ENCODE measurements at places on chromosomes 5 and 9.

- no peak for DNase-seq
Measured at GRCh38 chr5:105617436-105618215, 2053.1 kb downstream of the EFNA5 start.

DNA sequence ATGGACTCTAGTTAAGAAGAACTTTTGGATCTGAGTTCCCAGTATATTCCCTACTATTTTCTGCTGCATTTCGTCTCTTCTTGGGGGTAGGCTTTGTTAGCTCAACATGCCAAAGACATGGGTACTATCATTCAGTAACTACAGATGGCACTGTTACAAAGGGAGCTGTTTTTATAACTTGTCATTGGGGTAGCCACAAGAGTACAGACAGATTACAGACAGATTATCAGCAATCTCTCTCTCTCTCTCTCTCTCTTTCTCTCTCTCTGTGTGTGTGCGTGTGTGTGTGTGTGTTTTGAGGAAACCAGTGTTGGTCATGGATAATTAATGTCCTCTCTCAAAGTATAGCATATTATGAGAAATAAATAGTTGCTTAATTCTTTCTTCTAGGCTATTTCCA is 116.1 kb downstream of the WDR70 start:
- DNase-seq, result no peak

DNA sequence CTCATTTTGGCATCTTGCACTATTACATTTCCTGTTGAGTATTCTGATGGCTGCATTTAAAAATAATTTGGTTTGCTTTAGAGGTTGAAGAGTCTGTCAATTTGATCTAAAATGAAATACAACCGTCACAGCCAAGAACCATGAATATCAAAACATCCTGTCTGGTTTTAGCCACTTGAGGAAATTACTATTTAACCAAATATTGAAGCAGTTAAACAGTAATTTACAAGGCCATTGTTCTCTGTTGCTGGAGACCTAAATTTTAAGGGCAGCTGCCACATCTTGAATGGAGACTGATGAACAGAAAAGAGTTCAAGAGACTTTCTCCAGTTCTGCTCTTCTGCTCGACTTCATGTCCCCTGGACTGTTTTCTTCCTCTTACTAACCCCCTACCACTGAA is 549.4 kb downstream of the LRRC70 start:
- DNase-seq, result no peak

GRCh38 chr9:13845460-13845859 is 468.5 kb downstream of the NFIB start:
- DNase-seq, result no peak

DNA sequence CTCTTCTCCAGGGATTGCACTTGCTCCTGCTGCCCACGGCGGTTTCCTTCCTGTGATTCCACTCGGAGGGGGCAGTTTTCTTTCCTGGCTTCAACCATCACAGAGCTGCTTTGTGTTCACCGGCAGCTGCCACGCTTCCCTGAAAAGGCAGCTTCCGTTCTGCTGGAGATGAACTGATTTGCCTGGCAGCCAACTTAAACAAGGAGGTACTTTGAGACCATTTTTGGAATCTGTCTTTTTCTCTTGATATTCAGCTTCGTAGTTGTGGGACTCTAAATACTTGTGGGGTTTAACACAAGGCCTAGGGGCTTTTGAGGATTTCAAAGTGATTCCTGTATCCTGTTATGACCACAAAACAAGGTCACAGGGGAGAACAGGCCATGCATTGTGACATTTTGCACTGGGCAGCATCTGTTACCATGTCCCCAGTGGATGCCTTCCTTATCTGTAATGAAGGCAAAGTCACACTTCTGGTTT is 192.0 kb downstream of the MTRR start:
- DNase-seq, result no peak

DNA sequence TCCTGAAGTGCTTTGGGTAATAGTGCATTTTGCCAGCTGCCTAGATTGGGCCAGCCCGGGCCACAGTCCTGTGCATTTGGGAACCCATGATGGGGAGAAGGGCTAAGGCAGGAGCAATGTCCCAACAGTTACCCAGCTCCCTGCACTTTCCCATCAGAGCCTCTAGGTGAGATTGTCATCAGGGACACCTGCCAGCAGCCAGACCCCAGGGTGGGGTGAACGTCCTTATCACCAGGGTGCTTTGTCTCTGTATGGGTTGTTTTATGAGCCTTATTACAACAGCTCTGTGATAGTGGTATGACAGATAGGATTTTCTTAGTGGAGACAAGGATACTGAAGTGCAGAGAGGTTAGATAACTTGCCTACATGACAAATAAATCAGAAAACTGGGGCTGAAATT is 365.7 kb downstream of the OSTF1 start:
- DNase-seq, result no peak

- DNase-seq, result no peak
Measured at GRCh38 chr5:181152406-181152805, 5.0 kb downstream of the OR2V2 start.

- DNase-seq, result no peak
Measured at GRCh38 chr5:126236994-126237393, 186.2 kb upstream of the GRAMD2B start.

GRCh38 chr9:135901031-135901758 is 6.2 kb downstream of the CAMSAP1 start:
- DNase-seq, result no peak

DNA sequence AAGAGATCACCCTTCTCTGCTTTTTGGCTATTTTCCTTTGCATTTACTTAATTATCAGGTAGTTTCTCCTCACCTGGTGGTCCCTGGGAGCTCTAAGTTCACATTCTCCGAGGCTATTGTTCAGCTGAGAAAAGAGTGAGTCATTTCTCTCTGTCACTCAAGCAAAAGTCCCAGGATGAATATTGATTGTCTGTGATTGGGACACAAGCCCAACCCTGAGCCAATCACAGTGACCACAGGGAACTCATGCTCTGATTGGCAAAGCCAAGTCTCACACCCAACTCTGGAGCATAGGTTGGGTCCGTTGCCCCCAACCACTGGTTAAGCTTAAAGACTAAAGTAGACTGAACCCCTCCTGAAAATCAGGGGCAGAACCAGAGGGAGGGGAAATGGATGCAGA is 27.8 kb upstream of the FAT2 start:
- DNase-seq, result no peak

Data from NCI-H2107 (cell line).